ENCODE measurements at places on chromosomes 4 and X.

- DNase-seq = no peak
Measured at GRCh38 chr4:54571293-54572151, 86.2 kb upstream of the KIT start.

DNA sequence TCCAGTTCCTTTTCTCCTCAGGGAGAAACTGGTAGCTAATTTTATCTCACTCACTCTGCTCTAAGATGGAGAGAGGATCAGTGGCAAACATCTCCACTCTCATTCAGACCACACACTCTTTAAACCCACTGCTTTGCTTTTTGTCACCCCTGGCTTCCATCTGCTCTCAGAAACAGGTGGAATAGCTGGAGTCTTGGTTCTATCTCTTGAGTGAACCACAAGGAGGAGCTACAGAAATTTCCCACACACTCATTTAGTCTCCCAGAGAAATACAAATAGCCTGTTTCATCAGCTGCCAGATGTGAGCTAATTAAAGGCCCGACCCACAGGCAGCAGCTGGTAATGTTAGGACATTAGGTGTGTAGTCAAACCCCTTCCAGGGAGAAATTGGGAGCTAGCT lies 96.6 kb downstream of the STPG2 start:
- no peak for DNase-seq

GRCh38 chr4:106210021-106210420 lies 106.0 kb downstream of the TBCK start:
- DNase-seq = no peak

DNA sequence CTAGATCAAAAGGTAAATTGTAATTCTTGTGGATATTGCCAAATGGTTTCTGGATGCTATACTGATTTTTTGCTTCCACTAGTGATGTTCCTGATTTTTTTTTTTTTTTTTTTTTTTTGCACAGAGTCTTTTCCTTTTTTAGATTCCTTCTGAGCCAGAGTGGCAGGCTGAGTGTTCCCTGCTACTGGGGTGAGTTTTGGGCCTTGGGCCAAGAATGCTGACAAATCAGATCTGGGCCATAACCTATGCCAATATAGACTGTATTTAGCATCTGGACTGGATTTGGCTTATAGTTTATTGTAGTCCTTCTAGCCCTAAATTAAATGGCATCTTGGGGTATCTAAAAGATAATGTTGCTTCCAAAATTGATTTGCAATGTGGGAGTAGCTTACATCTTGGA lies 52.8 kb downstream of the REPS2 start:
- no peak for DNase-seq

DNA sequence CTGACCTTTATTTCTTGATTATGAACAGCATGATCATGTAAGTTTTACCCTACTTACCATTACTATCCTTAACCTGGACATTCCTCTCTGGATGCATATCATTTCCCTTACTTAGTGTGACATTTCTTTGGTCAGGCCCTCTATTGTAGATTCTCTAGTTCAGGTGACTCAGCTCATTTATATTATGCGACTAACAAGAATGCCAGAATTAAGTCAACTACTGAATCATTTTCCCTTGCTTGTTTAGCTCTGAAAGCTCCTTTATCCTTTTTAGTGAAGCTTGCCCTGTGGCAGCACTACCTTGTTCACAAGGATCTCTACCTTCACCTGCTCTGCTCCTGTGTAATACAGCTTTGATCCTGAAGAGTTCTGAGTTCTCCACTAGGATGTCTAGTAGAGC lies 15.1 kb upstream of the UGT2B17 start:
- no peak for DNase-seq

DNA sequence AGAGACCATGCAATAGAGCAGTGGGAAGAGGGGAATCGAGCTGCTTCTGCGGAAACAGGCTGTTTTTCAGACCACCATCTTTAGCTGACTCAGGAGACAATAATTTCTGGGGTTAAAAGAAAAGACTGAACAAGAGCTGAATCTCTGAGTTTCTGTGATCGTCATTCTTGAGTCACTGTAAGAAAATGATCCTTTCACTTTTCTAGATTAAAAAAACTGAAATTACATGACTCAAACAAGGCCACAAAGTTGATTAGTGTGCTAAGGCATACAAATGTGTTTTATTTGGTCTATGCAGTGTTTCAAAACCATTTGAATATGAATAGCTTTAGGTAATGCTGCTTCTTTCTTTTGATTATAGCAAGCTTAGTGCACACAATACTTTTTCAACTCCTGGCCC lies 194.4 kb upstream of the RPL34 start:
- DNase-seq = no peak

GRCh38 chrX:71541210-71542022 lies 8.5 kb downstream of the OGT start:
- no peak for DNase-seq

DNA sequence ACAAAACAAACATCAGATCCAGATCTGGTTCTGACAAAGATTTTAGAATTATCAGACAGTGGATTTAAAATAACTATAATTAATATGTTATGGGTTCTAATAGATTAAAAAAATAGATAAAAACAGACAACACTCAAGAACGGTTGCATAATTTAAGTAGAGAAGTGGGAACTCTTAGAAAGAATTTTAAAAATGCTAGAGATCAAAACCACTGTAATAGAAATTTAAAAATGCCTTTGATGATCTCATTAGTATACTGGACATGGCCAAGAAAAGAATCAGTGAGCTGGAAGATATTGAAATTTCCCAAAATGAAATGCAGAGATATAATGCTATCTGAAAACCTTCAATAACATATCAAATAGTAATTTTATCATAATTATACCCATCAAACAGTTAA lies 28.3 kb upstream of the DYNLT3 start:
- DNase-seq = no peak

DNA sequence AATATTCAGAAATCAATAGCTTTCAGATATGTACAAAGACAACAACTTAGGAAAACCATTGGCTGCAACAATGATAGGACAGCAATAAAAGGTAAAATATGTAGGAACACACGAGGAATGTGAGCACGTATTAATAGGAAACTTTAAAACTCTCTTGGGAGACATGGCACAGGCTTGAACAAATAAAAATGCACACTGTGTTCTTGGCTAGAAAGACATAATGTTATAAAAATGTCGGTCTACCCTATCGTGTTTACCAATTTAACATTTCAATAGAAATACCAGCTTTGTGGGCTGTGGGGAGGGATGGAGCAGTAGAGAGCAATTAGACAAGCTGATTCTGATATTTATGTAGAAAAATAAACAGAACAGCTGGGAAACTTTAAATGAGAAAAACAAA lies 69.0 kb upstream of the FAM9B start:
- DNase-seq = no peak

DNA sequence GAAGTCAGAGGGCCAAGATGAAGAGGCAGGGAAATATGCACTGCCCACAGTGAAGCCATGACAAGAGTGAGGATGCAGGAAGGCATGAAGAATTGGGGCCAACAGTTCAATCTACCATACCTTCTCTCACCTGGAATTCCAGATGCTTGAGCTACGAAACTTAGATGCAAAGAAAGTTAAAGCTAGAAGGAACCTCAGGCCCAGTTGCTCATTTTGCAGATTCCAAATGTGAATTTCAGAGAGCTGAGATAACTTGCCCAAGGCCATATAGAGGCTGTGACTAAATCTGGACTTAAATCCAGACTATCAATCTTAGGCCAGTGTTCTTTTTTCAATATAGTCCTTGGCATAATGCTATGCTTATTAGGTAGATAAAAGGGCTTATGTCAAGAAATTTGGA lies 92.7 kb downstream of the SRPX start:
- no peak for DNase-seq

DNA sequence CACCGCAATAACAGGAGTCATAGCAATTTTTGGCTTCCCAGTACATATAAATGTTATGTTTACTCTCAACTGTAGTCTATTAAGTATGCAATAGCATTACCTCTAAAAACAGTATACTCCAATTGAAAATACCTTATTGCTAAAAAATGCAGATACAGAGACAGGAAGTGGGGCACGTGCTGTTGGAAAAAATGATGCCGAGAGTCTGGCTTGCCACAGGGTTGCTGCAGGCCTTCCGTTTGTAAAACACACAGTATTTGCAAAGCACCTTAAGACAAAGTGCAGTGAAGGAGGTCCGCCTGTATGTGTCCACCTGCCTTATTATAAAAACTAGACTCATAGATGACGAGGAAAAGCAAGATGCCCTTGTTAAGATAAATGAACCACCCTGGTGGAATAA lies 23.5 kb downstream of the CD99 start:
- DNase-seq = no peak
